ENCODE measurements at places on chromosomes 3 and 15. TPM values are rescaled to one million over a fixed set of nuclear protein-coding genes. Genes with fewer than 3 reads are reported as not detected.

CCR8 gene
- total RNA-seq = not detected

- no peak for DNase-seq
These were observed 179.6 kb downstream of the NSMCE3 start for GRCh38 chr15:29089731-29090616.

DNA sequence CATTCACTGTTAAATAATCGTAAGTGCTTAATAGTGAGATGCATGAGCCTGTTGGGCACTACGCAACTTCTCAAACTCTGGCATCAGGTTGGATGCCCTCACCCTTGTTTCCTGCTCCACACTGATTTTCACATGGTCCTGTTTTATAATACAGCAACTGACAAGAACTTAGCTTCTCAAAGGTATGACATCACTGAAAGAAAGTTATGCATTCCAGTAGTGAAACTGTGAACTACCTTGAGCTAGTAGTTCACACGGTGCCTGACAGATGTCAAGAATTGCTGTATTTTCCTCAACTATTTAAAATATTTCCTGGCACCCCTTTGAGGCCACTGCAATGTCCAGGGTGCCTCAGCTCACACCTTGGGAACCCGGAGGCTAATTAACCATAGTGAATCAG lies 327.5 kb downstream of the RORA start:
- DNase-seq = no peak

DNA sequence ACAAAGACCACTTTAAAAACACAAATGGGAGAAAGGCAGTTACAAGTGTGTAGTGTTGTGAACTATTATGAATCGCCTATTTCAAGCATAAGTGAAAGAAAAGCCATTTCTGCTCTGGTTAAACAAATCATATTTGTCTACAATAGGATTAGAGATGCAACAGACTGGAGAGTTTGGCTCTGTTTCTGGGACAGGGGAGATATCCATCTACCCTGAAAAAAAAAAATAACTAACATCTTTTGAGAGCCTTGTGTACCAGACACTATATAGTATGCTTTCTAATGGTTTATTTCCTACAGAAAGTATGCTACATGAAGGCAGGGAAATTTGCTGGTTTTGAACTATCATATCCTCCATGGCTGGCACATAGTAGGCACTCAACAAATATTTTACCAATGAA lies 106.7 kb upstream of the FHIT start:
- DNase-seq = no peak

- DNase-seq = no peak
These were observed 2.2 kb downstream of the LRRN1 start for GRCh38 chr3:3801494-3801841.

DNA sequence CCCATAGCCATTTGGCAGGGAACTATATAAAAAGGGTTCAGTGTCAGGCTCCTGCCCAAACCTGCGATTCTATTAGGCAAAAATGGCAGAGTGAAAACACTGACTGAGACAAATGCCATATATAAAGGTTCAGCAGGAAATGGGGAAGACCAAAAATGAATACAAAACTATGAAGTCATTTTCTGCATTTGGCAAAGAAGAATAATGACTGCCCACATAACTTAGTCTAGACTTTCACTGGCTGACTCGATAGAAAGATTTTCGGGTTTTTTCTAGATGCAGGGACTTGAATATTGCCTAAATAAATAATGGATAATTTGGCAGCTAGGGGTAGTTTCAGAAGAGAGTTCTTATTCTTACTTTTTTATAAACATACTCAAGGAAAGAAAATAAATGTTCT lies 178.0 kb downstream of the TPRG1 start:
- DNase-seq = no peak

- no peak for DNase-seq
These were observed 500.5 kb downstream of the TBL1XR1 start for GRCh38 chr3:176696816-176697215.

- DNase-seq = no peak
These were observed 28.5 kb upstream of the PDE8A start for GRCh38 chr15:84953136-84953535.

LRRC28 gene
- 124 TPM for total RNA-seq

SCAANT1 gene
- total RNA-seq = not detected

CCDC54 gene
- not detected for total RNA-seq

DNA sequence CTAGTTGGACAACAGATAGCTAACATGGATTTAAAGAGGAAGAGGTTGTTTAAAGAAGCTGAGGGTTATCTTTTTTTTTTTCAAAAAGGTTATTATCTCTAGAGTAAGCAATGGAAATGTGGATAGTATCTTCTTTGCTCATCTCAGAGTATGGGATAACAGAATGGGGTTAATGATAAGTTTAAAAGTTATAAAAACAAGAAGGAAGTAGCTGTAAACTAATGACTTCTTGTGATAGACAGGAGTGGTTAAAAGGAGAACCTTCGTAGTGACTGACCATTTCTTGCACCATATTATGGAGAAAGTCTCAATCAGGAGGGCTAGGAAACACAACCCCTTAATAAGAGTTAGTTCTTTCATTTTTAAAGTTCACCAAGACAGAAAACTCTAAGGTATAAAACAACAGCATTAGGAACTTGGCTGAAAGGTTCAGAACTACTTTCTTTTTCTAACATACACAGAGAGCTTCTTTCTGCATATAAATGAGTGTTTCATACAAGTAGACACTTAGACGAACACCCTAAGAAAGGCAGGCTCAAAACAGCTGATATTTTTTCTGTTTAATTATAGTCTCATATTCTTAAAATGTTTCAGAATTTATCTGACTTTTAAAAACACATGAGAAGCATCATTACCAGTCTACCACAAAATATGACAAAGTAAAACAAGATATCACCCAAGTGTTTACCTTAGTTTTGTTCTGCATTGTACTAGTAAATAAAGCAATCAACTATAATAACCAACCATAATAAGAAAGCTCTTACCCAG lies 140.0 kb downstream of the MEIS2 start:
- DNase-seq = no peak

ZCWPW2 gene
- not detected for total RNA-seq

CPLX3 gene
- total RNA-seq = not detected
